ENCODE measurements at places on chromosomes 7 and 10. TPM values are rescaled to one million over a fixed set of nuclear protein-coding genes. Genes with fewer than 3 reads are reported as not detected.

DNA sequence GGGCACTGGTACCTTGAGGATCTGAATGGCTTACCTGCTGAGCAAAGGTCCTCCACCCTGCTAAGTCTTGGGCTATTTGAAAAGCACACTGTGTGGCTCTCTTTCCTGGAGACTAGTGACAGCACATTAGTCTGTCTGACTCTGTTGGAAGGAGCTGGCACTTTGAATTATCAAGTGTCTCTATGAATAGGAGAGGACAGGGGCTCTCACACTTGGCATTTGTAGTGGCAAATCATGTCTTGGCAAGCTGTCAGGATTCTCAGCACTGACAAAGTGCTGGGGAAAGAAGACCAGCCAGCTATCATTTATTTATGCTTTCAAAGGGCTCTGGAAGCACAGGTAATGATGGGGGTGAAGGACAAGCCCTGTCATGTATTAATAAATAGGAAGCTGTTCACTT, 62.8 kb downstream of the MTPN start:
- no peak for DNase-seq

DNA sequence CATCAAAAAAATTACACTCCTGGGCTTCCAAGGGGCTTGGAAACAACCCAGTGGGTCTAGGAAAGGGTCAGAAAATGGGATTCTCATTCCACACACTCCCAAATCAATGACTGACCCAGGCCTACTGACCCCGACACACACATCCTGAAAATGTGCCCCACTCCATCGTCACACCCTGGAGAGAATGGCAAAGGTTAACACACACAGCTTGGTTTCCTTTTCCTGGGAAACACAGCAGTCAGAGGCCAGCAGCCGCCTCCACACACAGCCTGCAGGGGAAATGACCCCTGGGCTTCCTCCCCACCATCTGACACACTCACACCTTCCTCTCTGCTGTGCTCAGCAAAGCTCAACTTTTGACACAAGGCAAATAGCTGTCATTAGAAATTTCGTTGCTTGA, 42.9 kb downstream of the SH3PXD2A start:
- DNase-seq = no peak

RARRES2 gene
- 39.1 TPM for polyA plus RNA-seq

POLR2J3 gene
- polyA plus RNA-seq = 91.1 TPM

DNA sequence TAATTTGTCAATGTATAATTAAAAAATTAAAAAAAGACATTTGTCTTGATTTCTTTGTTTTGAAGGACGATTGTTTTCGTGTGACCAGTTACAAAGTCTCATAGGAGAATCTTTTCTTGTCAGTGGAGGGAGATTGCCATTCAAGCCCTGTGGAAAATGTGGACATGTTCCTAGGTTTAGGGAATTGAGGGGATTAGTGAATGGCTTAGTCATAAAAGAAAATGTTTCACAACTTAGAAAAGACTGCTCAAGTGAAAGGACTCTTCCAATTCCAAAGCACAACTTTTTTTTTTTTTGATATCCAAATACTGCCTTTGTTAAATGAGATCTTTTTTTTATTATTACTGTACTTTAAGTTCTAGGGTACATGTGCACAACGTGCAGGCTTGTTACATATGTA, 140.7 kb upstream of the HABP2 start:
- no peak for DNase-seq

- DNase-seq = no peak
Observed at GRCh38 chr7:151706277-151707104, 170.4 kb downstream of the PRKAG2 start.

DNA sequence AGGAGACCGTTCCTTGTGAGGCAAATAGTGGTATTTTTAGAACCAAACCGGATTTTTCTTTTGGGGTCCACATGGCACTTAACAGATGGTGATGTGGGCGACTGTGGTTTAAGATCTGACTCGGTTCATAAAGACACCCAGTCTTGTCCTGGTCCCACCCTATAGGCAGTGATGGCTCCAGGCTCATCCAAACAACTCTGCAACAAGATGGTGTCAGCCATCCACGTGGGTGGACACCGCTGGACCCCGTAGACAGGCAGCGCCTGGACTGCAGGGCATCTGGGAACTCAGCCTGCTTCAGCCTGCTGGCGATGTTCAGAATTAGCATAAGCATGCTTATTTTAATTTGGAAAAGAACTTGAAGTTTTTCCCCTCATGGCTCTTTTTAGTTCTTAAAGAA, 258.4 kb upstream of the FZD1 start:
- DNase-seq = no peak

EPDR1 gene
- 20.2 TPM for polyA plus RNA-seq
